Fibroblast of skin of right biceps (primary cell): ENCODE measurements at places on chromosomes 2 and 18.

- no peak for DNase-seq
These were observed 536.7 kb upstream of the TNP1 start for GRCh38 chr2:217396586-217396985.

- no peak for DNase-seq
These were observed 84.7 kb downstream of the NEDD4L start for GRCh38 chr18:58128381-58129374.

DNA sequence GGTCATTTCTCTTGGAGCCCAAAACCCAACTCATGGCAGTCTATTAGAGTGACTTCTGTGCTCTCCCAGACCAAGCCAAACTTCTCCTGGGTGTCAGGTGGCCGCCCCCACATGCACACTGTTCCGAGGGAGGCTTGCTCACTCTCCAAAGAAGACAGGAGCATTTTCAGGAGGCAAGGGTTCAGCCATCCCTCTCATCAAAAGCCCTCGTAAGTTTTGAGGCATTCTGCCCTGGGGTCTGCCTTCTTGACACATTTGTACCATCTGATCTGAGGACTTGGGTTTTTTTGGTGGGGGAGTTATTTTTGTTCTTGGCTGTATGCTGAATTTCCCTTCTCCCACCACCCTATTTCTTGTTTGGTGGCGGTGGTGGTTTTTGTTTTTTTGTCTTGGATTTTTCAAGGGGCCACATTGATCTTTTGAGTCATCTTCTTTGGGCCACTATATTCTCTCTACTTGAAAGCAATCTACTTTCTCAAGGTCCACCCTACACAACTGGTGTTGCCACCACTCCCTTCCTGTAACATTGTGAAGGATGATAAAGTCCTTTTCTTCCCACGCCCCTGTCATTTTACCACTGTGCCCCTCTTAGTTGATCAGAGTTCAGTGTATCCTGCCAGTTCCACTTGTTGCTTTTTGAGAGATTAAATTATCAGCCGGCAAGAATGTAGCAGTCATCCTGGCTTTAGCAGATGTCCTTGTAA, 255.8 kb downstream of the CYP26B1 start:
- no peak for DNase-seq

GRCh38 chr2:240996161-240996833, 2.1 kb upstream of the SNED1 start:
- no peak for DNase-seq

- no peak for DNase-seq
These were observed 40.9 kb upstream of the PPP4R1 start for GRCh38 chr18:9655232-9655767.

- DNase-seq: no peak
These were observed 21.0 kb upstream of the SANBR start for GRCh38 chr2:61044636-61045035.

DNA sequence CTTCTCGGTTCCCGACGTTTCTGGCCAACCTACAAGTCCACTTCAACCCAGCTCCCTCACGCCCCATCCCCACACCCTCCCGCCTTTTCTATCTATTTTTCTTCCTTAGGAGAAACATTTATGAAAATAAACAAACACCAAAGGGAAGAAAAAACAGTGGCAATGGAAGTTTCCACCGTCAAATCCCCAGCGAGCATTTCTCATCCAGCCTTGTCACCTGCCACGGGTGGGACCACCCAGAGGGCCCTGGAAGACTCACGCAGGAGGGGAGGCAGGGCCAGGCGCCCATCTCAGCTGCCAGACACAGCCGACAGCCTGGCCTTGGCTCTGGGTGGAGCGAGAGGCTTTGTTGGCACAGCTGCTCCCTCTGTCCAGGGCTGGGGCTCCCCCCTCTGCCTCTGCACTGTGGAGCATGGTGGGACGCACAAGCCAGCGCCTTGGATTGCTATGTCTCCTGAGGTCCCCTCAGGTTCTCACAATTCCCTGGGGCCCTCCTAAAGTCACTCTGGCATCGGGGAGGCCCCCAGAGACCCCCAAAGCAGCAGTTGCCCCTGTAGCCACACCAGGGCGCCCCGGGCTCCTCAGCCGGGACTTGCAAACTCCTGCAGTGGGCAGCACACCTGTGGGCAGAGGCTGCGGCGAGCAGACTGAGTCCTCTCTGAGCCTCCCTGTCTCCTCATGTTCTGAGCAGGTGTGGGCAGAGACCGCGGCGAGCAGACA, 395.7 kb upstream of the SALL3 start:
- no peak for DNase-seq

DNA sequence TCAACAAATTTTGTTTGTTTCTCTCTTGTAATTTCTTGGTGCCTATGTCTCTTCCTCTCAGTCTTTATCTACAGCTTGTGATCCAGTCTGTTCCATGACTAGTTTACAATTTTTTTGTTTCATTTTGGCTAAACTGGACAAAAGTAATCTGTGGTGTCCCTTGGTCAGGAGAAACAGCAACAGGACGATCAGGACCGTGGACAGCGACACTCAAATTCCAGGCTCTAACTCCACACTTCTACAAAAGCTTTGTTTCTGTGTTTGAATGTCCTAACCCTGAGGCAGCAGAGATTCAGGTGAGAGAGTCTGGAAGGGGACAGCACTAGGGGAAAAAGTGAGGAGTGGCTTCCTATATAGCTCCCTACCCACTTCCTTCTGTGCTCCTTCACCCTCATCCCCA, 593.3 kb upstream of the FANCL start:
- DNase-seq: peak; percentile 39

- peak; percentile 61 for DNase-seq
These were observed 856.1 kb upstream of the ID2 start for GRCh38 chr2:7825591-7826312.

- peak; percentile 0 for DNase-seq
These were observed 85.5 kb downstream of the DSC3 start for GRCh38 chr18:30957066-30957465.

- no peak for DNase-seq
These were observed 476.7 kb upstream of the ETAA1 start for GRCh38 chr2:66920415-66920814.

DNA sequence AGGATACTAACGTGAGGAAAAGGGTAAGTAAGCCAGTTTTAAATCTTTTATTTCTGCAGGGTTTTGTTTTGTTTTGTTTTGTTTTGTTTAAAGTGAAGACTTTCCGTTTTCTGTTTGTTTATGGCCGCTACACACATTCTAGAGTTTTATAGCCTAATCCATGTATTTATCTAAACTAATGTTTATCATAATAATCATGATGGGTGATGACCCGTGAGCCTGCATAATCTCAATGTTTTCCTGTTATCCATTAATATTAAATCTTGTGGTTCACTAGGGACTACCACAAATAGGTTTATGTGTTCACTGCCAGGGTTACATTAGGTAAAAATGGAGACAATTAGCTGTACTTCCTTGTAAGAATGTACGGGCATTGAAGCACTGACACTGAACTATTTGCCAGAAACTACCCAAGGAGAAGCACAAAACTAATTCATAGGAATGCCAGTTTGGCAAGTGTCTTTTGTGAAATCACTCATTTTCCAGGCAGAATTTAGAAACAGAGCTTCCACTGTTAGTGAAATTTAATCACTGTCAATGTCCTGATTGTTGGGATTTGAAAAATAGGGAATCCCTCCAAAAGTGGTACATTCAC, 574.8 kb downstream of the LRP1B start:
- DNase-seq: no peak

DNA sequence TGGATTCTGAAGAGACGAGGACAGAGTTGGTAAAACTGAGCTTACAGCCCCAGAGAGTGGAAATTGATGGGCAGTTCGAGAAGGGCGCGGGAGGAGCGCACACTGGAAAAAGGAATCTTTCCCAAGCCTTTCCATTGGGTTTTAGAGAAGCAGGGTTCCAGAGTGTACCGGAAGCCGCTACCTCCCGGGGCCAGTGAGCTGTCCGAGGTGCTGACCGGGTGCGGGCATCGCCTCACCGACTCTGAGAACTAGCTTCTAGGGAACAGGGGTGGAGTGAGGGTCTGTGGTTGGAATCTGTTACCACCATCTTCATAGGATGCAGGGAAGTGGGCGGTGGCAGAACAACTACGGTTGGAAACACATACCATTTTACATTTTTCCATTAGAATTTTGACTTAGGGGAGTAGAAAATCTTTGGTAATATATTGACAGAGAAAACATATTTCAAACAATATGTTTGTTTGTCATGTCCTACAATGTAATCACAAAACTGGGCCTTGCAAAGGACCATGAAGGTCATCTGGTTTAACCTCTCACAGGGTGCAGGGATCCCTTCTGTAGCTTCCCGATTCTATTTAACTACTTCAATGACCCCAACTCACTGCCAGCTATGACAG, 724 bp downstream of the NMS start:
- DNase-seq: peak; percentile 31

DNA sequence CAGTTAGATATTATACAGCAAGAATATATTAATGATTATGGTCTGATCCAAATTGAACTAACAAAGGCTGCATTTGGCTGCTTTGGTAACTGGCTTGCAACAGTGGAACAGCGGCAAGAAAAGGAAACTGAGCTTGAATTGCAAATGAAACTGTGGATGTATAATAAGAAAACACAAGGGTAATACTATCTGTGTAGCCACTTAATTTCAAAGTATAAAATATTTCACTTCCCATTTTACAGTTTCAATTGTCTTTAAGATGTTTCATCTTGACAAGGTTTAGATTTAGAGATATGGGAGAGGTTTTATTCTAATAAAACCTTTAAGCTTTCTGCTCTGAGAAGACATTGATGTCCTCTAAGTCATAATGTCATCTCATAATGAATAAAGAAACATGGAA, 23.8 kb downstream of the WDR75 start:
- DNase-seq: no peak

DNA sequence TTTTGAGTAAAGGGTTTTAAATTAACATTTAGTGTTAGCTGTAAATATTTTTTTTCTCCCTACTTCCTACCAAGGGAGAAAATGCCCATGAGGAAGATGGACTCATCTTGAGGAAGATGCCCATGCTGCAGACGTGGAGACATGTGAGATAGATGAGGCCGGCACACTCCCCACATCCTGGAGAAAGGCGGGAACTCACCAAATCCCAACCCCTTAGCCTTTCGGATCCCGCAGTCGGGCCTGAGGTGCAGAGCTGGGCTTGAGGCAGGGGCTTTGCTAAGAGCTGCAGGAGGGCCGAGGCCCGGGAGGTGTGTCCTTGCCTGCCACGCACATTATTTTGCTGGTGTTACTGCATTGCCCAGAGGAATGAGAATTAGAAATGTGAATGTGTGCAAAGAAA, 137.9 kb downstream of the NAPG start:
- DNase-seq: no peak

GRCh38 chr2:73089270-73090030, 17.9 kb upstream of the SFXN5 start:
- peak; percentile 100 for DNase-seq

DNA sequence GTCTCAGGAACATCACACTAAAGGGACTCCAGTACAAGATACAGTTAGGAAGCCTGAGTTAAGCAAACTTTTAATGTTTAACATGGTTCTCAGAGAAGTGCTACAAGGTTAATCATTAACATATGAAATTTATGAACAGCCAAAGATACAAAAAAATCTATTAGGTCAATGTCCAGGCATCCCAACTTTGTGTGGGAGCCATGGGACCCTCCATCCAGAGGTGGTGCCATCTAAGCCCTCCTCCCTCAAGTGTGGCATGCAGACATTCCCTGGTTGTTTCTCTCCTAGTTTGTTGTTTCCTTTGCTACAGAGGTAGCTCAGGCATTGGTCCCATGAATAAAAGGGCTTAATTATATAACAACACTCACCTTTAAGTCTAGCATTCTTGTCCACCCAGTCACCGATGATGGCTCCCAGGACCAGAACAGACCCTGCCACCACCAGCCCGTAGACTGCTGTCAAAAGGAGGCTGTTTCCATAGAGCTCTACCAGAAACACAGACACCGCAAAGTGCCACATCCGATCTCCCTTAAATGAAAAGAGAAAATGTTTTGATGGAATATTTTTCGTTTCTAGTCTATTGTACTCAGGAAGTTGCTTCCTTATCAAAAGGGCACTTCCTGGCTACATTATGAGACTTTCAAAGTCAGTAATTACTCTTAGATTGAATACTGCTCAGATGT, 5.7 kb downstream of the SLC40A1 start:
- DNase-seq: no peak

- no peak for DNase-seq
These were observed 214.7 kb downstream of the FBXO15 start for GRCh38 chr18:73932976-73933375.

DNA sequence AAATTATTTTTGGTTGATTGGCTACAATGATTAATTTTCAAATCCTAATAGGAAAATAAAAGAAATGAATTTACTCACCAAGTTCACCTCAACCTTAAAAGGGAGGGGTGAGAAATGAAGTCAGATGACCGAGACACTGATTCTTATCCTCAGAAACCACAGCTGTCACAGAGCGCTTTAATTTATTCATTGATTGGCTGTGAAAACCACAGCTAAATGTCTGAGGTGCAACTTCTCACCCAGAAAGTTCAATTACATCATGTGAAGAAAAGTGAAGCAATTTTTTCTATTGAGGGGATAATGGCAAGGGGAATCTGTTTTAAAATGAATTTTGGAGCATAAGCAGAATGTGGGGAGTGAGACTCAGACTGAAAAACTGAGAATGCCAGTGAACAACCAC, 128.4 kb downstream of the RNF152 start:
- peak; percentile 51 for DNase-seq

- no peak for DNase-seq
These were observed 49.1 kb upstream of the CPO start for GRCh38 chr2:206890179-206890578.

DNA sequence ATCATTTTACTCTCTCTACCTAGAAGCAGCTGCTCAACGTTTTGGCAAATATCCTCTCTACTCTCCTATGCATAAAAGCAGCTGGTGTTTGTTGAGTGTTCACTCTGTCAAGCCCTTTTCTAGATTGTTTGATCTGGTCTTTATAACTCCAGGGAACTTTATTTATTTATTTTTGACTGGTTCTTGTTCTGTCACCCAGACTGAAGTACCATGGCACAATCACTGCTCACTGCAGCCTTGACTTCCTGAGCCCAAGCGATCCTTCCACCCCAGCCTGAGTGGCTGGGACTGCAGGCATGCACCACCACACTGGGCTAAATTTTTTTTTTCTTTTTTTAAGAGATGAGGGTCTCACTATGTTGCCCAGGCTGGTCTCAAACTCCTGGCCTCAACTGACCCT, 12.7 kb downstream of the CATIP start:
- DNase-seq: no peak

- DNase-seq: no peak
These were observed 38.6 kb downstream of the STON1 start for GRCh38 chr2:48568547-48568946.

GRCh38 chr2:19127616-19128015, 230.8 kb downstream of the OSR1 start:
- DNase-seq: no peak

DNA sequence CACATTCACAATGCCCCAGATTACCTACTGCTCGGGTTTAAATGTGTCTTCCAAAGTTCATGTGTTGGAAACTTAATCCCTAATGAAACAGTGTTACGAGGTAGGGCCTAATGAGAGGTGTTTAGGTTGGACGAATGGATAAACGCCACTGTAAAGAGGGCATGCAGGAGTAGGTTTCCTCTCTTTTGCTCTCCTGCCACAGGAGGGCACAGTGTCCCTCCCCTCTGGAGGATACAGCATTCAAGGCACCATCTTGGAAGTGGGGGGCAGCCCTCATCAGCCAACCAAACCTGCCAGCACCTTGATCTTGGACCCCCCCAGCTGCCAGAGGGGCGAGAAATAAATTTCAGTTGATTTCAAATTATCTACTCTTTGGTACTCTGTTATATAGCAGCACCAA, 103.5 kb downstream of the TSHZ1 start:
- no peak for DNase-seq
